ENCODE measurements at places on chromosomes 11 and 22.
A peak's percentile ranks its signal among the peaks of the same experiment; 100 is the strongest.

GRCh38 chr11:70034740-70035365, 43.3 kb upstream of the ANO1 start:
- no peak for DNase-seq

- no peak for DNase-seq
These were observed 80.3 kb downstream of the CASP12 start for GRCh38 chr11:104817973-104818372.

- peak; percentile 31 for DNase-seq
These were observed 2.7 kb upstream of the NXPE1 start for GRCh38 chr11:114562166-114562916.

- DNase-seq: no peak
These were observed 1066.9 kb downstream of the BRD1 start for GRCh38 chr22:48760481-48761390.

GRCh38 chr11:79400717-79401330, 40.0 kb downstream of the TENM4 start:
- DNase-seq: peak; percentile 24

GRCh38 chr22:35743326-35743860, 25.7 kb downstream of the APOL5 start:
- DNase-seq: no peak

Data from LoVo (cell line).